ENCODE measurements at places on chromosomes 6 and 20.

DNA sequence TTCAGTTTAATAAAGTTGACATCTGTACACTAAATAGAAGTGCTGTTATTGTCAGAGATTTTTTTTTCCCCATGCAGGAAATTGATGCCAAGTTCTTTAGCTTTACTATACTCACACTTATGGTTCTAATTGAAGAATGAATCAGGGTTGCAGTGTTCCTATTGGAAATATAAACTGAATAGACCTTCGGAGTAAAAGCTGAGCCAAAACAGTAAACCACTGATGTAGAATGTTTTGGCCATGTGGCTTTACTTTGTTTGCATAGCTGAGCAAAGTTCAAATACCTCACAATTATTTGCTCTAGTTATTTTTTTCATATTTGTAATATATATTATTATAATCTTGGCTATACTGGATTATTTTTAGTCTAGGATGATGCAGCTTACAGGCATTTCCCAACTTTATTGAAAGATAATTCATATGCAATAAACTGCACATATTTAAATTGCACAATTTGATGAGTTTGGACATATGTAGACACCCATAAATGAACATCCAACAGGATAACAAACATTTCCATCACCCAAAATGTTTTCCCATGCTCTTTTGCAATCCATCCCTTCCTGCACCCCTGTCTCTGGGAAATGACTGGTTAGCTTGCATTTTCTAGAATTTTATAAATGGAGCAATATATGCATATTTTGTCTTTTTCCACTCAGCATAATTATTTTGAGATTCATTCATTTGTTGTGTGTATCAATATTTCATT, 105.8 kb upstream of the NOX3 start:
- no peak for ATAC-seq

DNA sequence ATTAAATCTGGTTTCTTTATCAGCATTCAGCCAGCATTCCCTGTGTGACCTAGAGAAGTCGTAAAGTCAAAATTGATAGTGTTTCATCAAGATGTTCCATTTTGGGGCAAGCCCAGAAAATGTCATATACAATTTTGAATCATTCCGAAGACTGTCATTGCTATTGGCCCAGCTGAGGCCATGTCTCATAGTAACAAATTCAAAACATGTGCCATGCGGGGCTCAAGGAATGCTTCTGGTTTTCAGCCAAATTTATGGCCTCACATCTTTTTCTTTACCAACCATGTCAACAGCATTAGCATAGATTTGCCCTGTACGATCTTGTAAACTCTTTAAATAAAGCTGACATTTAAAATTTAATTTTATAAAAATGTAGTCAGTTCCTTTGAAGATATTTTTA, 314.7 kb downstream of the PAX1 start:
- no peak for ATAC-seq

DNA sequence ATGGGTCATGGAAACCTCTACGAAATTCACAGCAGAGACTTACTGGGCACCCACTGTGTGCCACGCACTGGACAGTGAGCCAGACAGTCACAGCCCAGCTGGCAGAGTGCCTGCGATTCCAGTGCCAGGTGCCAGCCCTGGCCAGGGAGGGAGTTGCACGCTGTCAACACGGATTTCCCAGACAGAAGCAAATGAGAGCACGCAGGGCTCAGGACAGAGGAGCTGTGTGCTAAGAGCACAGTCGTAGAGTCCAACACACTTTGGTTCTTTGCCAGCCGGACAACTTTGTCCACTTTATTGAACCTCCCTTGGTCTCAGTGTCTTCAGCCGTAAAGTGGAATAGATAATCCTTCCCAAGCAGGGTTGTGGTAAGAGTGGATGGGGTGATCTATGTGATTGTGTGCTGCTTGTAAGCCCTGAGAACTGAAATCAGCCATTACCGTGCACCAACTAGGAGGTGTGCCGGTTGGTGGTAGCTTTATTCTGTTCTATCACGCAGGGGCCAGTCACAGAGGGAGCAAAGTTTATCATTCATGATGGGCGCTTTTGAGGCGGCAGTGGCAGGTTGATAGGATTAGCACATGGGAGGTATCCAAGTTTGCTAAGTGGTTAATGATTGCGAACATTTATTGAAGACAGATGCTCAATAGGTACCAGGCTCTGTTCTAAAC, 40.6 kb downstream of the SIRPA start:
- no peak for ATAC-seq

- ATAC-seq = no peak
These were observed 636.1 kb downstream of the KIF16B start for GRCh38 chr20:15937179-15937578.

DNA sequence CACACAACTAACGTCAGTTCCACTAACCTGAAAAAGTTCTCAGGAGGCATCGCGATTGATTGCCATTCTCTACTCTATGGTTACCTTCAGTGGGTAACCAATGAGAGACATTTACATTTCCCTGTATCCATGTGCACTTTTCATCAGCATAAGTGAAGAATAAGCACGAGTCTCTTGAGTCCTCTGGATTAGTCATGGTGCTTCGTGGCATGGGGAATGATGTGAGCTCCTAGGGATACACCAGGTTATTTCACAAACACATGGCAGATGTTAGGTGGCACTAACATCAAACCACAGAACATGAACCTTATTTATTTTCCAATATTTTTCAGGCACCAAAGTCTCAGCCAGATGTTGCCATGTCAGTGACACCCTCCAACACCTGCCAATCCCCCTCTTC, 64.0 kb downstream of the FYN start:
- ATAC-seq = no peak

DNA sequence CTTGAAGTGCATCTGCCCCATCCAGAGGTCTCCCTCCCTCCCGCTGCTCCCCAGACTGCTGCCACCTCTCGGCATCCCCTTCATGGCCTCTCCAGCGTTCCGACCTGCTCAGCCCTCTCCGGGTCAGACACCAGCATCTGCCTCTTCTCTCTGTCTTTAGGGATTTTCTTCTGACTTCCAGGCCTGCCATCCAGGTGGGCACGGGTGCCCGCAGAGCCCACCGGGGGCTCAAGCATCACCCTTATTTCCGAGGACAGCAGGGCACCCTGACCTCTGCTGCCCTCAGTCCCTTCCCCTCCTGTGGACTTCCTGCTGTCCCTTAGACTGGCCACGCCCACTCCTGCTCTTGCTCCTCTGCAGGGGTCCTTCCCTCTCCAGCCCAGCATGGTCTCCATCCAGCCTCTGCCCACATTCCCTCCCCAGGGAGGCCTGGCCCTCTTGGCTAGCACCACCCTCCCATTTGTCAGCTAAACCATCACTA, 3.3 kb downstream of the NPEPL1 start:
- no peak for ATAC-seq

- no peak for ATAC-seq
These were observed 13.2 kb upstream of the SIRPA start for GRCh38 chr20:1882026-1882425.

- no peak for ATAC-seq
These were observed 13.8 kb upstream of the TIAM2 start for GRCh38 chr6:154981079-154981870.

GRCh38 chr6:42295181-42295580, 77.5 kb upstream of the MRPS10 start:
- no peak for ATAC-seq

- no peak for ATAC-seq
These were observed 808 bp downstream of the ILRUN start for GRCh38 chr6:34695729-34696188.

GRCh38 chr6:13398069-13398381, 69.7 kb upstream of the TBC1D7 start:
- ATAC-seq = no peak

DNA sequence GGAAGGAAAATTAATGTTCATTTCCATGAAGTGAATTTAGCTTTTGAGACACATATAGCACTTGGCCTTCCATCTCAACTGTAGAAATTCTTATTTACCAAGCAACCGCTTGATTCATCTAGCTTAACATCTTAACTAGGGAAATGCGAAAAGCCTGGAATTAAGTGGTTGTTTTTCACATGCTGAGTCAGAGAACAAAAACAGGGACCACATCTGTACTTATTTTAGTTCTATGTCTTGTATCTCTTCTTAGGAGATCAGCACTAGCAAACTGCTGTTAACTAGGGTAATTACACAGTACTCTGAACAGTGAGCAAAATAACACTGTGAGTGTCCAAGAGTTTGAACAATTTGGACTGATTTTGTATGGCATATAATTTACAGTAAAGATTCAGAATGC, 590.9 kb upstream of the NRSN1 start:
- no peak for ATAC-seq

GRCh38 chr6:75922226-75922625, 150.2 kb downstream of the IMPG1 start:
- ATAC-seq = no peak

- ATAC-seq = peak; percentile 97
These were observed at the start of the genes ARFRP1 and ZGPAT for GRCh38 chr20:63707558-63708300. Gene ARFRP1, minus strand, starts transcription at chr20:63707976. Its CDS starts 885 bp downstream, at chr20:63707091. Gene ZGPAT, plus strand, starts transcription at chr20:63708039. Its CDS starts 542 bp downstream, at chr20:63708581.

GRCh38 chr6:122264557-122264956, 134.9 kb upstream of the HSF2 start:
- ATAC-seq = no peak

- ATAC-seq = no peak
These were observed 59.6 kb upstream of the HFE start for GRCh38 chr6:26027491-26028211.

GRCh38 chr6:75368151-75368779, 83.7 kb upstream of the TMEM30A start:
- peak; percentile 59 for ATAC-seq

DNA sequence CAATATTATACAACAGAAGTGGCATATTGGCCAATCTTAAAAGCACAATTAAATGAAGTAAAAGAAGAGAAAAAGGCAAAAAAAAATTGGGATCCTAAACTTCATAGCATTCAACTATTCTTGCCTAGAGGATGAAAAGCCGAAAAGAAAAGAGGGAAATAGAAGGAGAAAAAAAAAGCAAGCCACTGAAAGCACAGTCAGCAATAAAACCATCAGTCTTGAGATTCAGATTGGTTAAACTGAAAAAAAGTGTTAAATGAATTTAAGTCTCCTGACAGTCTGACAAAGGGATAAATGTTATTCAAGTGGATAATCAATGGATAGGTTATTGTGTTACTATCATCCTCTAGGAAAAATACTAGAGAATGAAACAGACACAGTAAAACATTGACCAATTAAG, 19.9 kb downstream of the MOXD1 start:
- no peak for ATAC-seq

DNA sequence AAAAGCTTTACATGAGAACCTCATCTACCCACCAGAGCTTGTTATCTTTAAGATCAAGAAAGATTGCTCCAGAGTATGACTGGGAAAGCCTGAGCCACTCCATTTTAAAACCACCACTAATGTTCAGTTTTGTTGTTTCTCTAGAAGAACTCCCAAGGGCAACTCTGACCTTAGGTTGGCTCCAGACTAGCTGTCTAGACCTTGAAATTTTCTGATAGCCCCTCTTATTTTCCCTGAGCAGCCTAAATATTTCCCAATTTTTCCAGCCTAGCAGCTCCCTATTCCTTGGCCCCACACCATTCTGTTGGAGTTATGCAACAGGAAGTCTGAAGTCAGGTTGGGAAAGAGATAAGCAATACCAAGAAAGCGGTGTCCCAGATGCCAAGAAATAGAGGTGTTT, 84.6 kb upstream of the TCF21 start:
- ATAC-seq = peak; percentile 78

GRCh38 chr20:44723391-44723790, 8.2 kb downstream of the CCN5 start:
- ATAC-seq = no peak
